Mesenchymal stem cell (in vitro differentiated cells and primary cell): ENCODE measurements at places on chromosomes 4 and X.

DNA sequence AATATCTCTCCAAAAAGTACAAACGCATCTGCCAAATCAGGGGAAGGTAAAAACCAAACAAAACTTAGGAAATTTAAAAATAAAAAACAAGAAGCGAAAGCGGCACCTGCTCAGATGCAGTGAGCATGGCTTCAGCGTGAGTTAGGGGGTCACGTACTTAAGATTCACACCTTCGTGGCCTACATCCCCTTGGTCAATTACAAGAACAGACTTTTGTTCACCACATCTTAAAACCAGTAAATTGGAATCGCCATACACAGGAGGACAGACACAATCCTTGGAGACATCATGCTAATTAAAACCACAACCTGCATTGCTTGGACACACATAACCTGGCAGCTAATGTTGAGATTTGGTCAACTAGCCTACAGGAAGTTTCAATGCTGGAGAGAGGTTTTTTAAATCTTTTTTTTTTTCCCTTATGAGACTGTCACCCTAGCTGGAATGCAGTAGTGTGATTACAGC, 12.5 kb upstream of the SEL1L3 start:
- no peaks in the 10 kb centered on the region for H3K36me3 ChIP-seq
- H3K27me3 ChIP-seq: no peaks in the 10 kb centered on the region
- DNase-seq: no peak
- no peak overlapping the region for H3K27ac ChIP-seq
- no peaks in the 10 kb centered on the region for H3K4me1 ChIP-seq

- peaks cover 2% of the 10 kb centered on the region for H3K4me1 ChIP-seq
- H3K36me3 ChIP-seq: no peaks in the 10 kb centered on the region
- H3K4me3 ChIP-seq: no peak overlapping the region
- no peak overlapping the region for H3K27ac ChIP-seq
- H3K27me3 ChIP-seq: no peaks in the 10 kb centered on the region
- peak; percentile 70 for DNase-seq
These were observed 171.3 kb downstream of the BTC start for GRCh38 chr4:74623041-74623440.

- H3K27ac ChIP-seq: no peak overlapping the region
- H3K4me1 ChIP-seq: peaks cover 3% of the 10 kb centered on the region
- H3K27me3 ChIP-seq: no peaks in the 10 kb centered on the region
These were observed 293.7 kb downstream of the PCDH18 start for GRCh38 chr4:137238456-137239162.

DNA sequence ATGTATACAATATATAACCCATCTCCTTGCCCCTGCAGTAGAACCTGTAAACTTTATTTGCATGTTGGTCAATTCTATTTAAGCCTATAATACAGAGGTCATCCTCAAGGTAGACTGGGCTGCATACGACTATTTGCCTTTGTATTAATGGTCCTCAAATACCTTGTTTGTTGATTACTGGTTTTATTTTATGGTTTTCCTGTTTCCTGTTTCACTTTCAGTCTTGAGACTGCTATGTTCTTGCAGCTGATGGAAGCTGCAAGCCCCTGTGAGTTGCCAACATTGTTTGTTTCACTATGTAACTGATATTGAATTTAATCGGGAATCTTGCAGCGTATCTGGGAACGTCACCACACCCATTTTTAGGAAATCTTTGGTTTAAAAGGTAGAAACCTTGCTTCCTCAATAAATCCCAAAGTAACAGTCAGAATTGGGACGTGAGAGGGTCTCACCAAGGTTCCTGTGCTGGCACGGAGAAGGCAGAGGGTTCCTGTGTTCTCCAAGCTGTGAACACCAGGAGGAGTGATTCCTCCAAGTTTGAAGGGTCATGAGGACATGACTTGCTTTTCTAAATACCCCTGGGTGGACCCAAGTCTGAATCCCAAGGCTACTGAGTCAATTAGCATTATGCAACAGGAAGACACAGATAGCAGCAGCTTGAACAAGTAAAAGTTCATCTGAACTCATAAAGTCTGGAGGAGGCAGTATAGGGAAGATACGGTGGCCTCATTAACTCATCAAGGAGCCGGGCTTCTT, 110.6 kb upstream of the PNPLA4 start:
- H3K27ac ChIP-seq: no peak overlapping the region
- no peaks in the 10 kb centered on the region for H3K27me3 ChIP-seq
- peak overlapping the region; percentile 64 for H3K4me3 ChIP-seq

DNA sequence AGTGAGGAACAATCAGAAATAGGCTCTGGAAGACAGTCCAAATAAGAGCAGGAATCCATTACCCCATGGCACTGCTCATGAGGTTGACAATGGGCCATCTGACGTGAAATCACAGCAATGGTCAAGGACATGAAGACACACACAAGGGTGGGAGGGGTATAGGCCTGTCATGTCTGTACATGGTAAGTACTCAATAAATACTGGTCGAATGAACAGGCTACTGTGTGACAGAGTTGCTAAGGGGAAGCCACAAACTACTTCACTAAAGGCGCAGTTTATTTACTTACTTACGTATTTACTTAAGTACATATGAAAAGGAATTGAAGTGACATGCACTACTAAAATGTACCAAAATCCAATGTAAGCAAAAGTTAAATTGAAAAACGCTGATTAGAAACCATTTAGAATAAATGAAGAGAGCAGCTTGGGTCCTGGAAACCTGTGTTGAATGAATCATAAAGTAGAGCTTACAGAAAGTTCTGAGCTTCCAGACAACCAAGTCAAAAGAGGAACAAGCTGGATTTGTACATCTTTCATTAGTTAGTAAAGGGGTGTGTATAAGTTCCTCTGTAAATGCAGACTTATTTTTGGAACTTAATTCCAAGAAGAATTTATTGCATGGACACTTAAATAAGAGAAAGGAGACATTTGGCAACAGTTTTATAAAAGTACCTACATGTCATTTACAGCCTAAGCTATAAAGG, 32.7 kb downstream of the ALPK1 start:
- no peak for DNase-seq
- no peak overlapping the region for H3K27ac ChIP-seq
- H3K36me3 ChIP-seq: peaks cover 27% of the 10 kb centered on the region
- H3K27me3 ChIP-seq: no peaks in the 10 kb centered on the region
- no peak overlapping the region for H3K4me3 ChIP-seq
- no peaks in the 10 kb centered on the region for H3K4me1 ChIP-seq
